Activated T-cell treated with anti-CD3 and anti-CD28 coated beads, Interleukin-2, amount 50 U/mL, for 24 hours (primary cell): ENCODE measurements at places on chromosomes 16 and 17.

- no peak for DNase-seq
Observed at GRCh38 chr16:31333686-31334649, 21.0 kb upstream of the ITGAX start.

- no peak for DNase-seq
Observed at GRCh38 chr16:8648877-8649276, 25.5 kb upstream of the ABAT start.

DNA sequence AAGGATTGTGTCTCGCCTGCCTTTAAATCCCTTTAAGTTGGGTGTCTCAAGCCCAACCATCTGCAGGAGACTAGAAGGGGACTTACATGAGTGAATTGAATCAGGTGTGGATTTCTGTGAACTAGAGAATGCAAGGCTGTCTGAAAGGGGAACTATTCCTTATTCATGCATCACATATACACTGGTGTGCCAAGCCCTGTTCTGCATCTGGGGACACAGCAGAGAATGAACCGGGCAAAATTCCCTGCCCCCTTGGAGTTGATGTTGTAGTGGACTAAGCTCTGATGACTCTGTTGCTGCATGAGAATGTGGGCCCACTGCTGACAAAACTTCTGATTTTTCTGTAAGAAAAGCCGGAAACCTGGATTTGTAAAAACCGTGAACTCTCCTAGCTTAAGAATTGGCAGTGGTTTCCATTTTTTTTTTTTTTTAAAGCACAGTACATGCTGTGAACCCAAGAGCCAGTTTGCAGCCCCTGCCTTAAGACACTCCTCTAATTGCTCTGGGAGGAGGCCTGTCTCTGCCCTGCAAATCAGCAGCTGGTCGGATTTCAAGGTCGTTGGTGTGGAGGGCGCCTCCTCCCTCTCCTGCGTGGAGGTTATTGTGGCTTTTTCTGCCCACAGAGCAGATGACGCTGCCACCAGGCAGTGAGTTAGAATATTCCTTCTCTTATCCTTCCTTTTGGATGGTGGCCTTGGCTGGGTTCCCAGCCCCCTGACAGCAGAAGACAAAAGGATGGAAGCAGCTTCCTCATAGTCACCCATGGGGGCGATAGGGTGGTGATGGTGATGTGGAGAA, 131.0 kb downstream of the PRKCB start:
- DNase-seq, result no peak

DNA sequence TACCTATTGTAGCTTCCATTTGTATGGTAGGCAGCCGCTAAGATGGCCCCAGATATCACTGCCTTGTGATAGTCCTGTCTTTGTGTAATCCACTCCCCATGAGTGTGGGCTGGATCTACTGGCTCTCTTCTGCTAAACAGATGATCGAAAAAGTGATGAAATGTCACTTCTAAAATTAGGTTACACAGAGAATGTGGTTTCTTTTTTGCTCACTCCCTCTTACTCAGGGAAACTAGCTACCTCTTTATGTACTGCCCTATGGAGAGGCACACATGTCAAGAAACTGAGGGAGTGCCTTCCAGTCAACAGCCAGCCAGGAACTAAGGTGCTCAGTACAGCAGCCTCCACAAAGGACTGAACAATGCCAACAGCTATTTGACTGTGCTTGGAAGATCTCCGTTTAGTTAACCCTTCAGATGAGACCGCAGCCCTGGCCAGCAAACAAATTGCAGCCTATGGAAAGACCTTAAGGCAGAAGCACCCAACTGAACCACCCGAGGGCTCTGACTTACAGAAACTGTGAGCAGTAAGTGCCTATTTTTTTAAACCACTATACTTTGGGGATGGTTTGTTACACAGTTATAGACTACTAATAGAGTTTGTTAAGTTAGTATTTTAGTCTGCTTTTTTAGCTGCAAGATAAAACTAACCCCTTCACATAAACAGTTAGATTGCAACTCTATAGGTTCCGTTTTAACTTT, 113.2 kb upstream of the MAF start:
- DNase-seq, result no peak

GRCh38 chr16:53664724-53665345, 38.8 kb downstream of the RPGRIP1L start:
- no peak for DNase-seq

DNA sequence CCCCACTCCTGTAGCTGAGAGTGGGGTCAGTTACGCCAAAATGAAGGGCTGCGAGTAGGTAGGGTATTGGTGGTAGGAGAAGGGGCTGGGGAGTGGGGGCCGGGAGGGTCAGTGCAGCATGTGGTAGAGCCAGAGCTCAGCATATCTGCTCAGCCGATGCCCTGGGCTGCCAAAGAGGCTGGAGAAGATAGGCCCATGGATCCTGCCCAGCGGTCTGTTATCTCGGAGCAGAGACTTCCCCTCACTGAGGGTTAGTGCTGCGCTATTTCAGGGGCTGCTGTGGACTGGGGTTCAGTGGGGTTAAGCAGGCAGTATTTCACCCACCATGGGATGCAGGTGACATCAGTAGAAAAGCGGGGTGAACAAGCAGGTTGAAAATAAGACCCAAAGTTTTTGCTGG, 19.7 kb downstream of the RHBDL3 start:
- DNase-seq, result no peak

DNA sequence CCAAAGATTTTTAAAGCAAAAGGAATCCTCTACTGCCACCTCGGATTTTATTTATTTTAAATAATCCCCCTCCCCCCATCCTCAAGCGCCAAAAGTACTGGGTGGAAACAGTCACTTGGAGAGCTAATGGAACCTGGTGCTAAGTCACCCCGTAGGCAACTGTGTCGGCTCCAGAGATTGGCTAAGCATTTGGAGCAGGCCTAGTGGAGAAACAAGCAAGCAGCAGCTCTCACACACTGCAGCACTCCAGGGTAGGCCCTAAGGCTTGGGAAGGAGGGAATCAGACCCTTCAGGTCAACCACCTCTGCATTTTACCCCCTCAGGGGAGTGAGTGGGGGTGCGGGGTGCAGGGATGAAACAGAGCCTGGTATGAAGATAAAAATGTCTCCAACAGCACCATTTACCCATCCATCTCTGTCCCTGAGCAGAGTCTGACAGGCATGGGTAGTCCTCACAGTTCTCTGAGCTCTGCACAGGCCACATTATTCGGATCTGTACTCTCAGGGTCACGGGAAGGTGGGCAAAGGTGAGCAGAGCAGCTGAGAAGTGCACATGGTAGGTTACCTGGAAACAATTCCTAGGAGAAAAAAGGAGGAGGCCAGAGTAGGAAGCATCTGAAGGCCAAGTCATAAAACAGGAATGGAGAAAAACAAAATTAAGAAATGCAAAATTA, 27.2 kb upstream of the STAC2 start:
- no peak for DNase-seq

- no peak for DNase-seq
Observed at GRCh38 chr17:5883775-5884665, 186.2 kb upstream of the WSCD1 start.

GRCh38 chr16:85720302-85720637, 30.6 kb downstream of the C16orf74 start:
- no peak for DNase-seq

GRCh38 chr17:37673386-37673785, 30.1 kb upstream of the DDX52 start:
- no peak for DNase-seq

DNA sequence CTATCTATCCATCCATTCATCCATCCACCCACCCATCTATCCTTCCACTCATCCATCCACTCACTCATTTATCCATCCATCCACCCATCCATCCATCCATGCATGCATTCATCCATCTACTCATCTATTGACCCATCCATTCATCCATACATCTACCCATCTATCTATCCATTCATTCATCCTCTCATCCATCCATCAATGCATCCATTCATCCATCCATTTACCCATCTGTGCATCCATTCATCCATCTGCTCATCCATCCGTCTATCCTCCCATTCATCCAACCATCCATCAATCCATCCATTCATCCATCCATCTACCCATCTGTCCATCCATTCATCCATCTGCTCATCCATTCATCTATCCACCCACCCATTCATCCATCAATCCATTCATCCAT, 224.5 kb upstream of the MAF start:
- no peak for DNase-seq

DNA sequence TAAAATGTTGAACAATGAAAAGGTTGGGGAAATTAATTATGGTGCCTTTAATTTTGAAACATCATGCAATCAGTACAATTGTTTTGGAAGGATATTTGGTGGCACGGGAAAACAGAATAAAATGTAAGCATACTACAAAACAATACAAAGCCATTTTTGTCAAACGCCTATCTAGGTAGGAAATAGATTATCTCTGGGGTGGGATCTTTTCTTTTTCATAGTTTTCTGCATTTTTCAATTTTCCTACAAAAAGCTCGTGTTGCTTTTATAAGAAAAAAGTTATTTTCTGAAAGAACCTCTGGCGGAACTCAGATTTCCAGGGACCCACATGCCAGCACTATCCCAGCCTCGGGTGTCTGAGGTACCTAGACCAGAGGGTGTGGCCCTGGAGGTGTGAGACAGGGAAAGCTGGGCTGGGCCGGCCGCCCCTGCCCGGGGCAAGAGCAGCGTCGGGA, 961 bp upstream of the MAP3K3 start:
- no peak for DNase-seq

GRCh38 chr17:83176623-83177583, 97.5 kb downstream of the METRNL start:
- no peak for DNase-seq
